ENCODE measurements at places on chromosomes 6 and 20.

- DNase-seq: no peak
Measured at GRCh38 chr6:57283106-57283505, 34.3 kb upstream of the PRIM2 start.

- DNase-seq: no peak
Measured at GRCh38 chr20:3711484-3711941, 887 bp downstream of the SIGLEC1 start.

DNA sequence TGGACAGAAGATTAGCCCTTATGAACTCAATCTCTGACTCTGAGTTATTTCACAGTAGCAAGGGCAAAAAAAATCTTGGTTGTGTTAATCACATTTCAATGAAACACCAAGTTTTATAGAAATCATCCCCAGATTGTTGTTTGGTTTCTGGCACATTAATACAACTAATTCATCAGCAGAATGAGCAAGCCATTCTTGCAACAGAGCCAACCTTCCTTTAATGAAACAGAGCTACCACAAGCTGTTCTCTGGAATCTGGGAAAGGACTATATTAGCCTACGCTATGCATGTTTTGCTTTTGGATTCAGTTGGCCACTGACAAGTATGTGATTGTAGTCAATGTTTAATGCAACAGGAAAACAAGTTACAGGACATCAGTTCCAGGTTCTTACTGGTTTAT lies 13.8 kb upstream of the POPDC3 start:
- no peak for DNase-seq

DNA sequence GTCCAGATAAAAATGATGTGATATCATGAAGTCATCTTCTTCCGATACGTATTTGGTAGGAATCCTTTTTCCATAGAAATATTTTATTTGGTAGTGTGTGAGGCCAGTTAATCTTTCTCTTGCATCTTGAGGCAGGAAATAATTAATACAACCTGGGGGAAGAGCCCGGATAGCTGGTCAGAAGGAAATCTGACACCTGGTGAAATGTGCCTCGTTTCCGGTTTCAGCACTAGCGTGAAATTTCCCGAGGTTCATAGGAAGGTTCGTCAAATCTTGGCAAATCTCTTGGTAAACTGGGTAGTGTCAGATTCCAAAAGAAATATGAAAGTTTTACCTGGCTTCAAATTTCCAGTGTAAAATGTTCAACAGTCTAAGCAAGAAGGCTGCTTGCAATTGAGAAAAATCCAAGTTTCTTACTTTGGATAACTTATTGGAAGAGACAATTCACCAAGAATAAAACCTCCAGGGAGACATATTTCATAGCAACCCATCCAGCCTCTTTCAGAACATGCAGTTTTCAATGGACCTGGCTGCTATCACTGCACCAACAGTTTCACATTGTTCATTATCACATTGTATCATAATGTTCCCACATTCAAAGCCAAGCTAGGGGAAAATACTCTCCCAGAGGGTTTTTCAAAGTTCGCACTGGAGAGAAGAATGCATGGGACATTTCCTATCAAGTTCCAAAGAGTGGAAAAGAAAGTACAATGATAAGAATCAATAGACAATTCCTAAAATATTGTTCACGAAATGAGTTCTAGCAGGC lies 454.5 kb upstream of the CITED2 start:
- DNase-seq: no peak

- DNase-seq: no peak
Measured at GRCh38 chr20:11128220-11128718, 454.5 kb upstream of the JAG1 start.

DNA sequence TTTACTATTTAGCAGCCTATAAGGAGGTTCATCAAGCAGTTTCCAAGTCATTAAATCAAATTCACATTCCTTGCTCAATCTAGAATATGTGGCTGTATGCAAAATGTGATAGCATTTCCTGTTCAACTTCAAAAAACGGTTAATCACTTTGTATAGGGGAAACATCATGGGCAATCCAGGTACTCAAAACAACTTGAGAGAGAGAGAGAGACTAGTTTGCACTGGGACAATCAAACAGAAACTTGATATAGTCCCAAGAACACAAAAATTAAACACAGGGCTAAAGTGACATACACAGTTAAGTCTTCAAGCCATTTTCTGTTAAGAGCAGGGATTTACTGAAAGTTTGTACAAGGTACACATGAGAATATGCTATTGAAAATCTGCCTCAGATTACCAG lies 7.4 kb downstream of the CPNE1 start:
- DNase-seq: no peak

DNA sequence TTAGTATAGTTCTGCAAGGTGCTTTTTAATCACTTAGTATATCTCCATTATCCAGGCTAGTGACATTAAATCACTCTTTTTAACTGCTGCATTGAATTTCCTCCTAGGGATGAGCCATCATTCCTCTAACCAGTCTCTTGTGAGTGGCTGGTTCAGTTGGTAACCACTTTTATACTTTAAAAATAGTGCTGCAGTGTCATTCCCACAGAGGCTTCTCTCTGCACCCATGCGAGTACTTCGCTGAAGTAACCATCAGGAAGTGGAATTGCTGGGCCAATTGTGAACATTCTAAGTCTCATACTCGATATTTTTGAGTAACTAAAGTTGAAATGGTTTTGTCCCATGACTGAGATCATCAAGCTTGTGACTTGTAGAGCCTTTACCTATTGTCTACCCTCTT lies 2.1 kb downstream of the BTN3A2 start:
- no peak for DNase-seq

DNA sequence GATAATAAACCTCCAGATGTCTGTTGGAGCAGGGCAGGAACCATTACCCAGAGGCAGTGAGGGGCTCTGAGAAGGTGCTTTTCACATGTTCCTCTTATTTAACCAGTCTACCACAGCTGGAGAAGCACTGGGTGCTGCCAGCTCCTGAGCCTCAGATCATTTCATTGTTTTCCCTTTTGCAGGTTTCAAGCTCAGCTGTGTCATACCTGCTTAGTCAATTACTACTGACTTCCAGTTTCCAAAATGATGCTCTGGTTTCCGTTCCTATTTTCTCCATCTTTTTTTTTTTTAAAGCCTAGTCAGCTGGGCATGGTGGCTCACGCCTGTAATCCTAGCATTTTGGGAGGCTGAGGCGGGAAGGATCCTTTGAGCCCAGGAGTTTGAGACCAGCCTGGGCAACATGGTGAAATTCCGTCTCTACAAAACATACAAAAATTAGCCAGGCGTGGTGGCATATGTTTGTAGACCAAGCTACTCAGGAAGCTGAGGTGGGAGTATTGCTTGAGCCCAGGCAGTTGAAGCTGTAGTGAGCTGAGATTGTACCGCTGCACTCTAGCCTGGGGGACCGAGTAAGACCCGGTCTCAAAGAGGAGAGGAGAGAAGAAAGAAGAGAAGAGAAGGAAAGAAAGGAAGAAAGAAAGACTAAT lies 6.7 kb downstream of the FLOT1 start:
- DNase-seq: peak; percentile 52

DNA sequence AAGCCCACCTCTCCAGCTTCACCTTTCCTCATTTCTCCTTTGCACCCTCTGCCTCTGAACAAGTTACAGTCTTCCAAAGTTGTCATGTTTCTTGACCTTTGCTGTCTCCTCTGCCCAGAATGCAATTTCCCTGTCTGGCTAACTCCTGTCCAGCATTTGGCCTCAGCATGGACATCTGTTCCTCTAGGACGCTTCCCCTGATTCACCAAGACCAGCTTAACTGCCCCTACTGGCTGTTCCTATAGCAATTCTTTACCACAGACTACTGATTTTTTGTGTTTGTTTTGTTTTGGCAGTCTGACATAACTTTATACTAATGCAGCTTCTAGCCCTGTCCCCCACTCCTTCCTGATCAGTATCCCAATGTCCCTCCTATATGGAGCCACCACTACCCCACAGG lies 13.4 kb downstream of the GNL1 start:
- no peak for DNase-seq

DNA sequence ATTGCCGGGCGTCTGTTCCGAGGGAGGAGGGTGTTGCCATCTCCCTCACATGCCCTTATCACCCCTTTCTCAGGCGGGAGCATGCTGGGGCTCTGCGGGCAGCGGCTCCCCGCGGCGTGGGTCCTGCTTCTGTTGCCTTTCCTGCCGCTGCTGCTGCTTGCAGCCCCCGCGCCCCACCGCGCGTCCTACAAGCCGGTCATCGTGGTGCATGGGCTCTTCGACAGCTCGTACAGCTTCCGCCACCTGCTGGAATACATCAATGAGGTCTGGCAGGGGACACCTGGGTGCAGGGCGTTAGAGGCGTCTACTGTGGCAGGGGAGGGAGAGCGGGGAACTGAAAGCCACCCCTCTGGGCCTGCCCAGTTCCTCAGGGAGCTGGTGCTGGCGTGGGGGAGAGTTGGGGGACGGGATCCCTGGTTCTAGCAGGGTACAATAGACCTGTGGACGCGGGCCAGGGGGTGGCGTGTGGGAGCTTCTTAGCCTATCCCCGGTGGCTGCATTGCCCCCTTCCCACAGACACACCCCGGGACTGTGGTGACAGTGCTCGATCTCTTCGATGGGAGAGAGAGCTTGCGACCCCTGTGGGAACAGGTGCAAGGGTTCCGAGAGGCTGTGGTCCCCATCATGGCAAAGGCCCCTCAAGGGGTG lies 697 bp downstream of the PPT2 start:
- DNase-seq: peak; percentile 75

- no peak for DNase-seq
Measured at GRCh38 chr20:18567739-18568091, 483 bp downstream of the SMIM26 start.

Measured in activated T-cell treated with anti-CD3 and anti-CD28 coated beads, Interleukin-2, amount 50 U/mL, for 24 hours (primary cell).